ENCODE measurements at places on chromosomes 2 and 18.

DNA sequence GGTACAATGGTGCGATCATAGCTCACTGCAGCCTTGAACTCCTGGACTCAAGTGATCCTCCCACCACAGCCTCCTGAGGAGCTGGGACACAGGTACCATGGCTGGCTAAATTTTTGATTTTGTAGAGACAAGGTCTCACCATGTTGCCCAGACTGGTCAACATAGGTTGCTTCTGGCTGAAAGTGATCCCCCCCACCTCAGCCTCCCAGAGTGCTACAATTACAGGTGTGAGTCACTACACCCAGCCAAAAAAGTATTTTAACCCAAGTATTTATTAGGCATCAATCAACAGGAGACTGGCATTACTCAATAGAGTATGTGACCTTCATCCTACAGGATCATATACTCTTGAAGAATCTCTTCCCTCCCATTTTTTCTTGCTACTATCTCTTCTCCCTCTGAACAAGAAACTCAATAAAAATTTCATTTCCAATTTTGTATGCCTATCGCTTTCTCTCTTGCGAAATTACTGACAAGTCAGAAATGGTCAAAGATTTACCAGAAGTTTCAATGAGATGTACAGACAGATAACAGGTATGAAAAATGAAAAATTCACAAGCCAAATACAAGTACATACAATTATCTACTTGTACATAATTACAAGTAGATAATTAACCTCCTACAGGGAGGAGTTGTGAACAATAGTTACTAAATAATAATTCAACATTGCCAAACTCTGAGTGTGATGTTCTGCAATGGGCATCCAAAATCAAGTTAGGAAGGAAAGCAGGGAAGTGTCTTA, 34.9 kb upstream of the CCNT2 start:
- DNase-seq: no peak

- DNase-seq: no peak
These were observed 134.9 kb upstream of the CHAC2 start for GRCh38 chr2:53632714-53633113.

GRCh38 chr2:31138037-31138962, at the start of gene GALNT14:
TSS of gene GALNT14 (minus strand) at chr2:31138440. CDS start at chr2:31138086, 354 bp downstream.
- no peak for DNase-seq

DNA sequence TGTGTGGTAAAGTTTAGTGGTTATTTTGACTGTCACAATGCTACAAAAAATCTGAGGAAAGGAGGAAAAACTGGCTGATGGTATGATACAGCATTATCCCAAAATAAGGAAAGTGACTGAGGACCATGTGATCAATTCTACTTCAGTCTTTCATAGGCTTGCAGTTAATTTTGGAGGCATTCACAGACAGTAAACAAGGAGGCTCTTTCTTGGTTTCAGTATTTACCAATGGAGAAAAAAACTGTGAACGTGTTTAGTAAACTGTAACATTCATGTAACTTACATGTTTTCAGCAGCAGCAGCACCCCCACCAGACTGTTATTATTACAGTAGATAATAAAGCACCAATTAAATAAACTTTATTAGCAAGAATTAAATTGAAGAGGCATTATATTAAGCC, 50.0 kb downstream of the PAX3 start:
- DNase-seq: no peak

GRCh38 chr2:227473122-227473461, 1.1 kb downstream of the AGFG1 start:
- no peak for DNase-seq

DNA sequence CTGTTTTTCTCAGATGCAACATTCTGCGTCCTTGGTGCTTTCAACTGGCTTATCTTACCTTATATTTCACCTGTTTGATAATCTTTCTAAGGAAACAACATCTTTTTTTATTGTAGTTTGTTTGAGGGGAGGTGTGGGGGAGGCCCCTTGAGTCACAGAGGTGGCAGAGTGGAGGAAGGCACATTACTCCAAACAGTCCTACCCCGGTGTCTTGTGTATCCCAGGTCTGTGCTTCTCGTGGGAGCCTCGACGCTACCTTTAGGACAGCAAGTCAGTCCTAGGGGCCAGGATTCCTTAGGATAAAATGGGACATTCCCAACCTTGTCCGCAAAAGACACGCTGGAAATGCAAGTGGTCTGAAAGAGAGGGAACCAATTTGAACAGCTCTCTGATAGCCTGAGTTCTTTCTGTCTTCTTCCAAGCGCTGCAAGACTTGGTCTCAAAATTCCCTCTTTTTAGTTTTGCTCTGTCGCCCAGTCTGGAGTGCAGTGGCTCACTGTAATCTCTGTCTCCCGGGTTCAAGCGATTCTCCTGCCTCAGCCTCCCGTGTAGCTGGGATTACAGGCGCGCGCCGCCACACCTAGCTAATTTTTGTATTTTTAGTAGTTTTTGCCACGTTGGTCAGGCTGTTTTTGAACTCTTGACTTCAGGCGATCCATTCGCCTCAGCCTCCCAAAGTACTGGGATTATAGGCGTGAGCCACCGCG, 4.0 kb downstream of the GATA6 start:
- no peak for DNase-seq

DNA sequence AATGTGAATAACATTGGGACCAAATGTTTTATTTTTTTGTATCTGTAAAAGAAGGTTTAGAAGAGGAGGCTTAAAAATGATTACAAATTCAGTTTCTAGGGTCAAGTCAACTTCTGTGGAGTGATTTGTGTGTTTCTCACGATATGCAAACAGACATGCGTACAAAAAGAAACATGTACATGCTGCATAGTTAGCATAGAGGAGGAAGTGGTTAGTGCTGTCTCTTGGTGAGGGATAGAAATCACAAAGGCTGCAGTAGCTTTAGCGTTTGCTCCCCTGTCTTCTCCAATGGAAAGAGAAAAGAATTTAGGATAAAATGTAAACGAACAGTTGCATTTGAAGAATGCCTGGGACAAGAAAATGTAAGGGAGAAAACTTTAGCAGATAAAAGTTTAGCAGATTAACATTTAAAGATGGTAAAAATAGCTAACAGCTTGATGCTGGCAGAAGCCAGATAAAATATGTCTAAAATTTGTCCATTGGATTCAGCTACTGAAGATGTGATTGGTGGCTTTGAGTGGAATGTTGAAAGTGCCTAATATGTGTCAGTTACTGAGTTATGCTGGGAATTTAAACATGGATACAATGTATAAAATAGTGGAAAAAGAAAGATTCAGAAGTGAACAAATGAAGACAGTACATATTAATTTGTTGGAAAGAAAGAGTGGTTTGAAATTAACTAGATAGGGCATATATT, 44.9 kb downstream of the MALT1 start:
- DNase-seq: no peak

DNA sequence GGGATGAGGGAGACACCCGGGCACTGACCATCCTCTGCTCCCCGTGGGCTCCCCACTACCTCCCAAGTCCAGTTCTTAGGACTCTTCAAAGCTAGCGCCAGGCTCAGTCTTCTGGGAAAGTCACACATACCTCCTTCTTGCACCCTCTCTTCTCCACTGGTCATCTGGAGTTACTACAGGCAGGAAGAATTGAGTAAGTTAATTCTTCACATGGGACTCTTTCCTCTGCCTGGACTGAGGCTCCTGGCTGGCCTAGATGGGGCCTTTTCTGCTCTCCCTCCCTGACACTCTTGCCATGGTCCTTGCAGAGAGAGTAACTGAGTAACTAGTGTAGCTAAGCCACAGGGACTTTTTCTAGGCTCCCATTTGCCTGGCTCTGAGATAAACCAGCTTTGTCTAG, 96.5 kb upstream of the CELF4 start:
- DNase-seq: no peak

DNA sequence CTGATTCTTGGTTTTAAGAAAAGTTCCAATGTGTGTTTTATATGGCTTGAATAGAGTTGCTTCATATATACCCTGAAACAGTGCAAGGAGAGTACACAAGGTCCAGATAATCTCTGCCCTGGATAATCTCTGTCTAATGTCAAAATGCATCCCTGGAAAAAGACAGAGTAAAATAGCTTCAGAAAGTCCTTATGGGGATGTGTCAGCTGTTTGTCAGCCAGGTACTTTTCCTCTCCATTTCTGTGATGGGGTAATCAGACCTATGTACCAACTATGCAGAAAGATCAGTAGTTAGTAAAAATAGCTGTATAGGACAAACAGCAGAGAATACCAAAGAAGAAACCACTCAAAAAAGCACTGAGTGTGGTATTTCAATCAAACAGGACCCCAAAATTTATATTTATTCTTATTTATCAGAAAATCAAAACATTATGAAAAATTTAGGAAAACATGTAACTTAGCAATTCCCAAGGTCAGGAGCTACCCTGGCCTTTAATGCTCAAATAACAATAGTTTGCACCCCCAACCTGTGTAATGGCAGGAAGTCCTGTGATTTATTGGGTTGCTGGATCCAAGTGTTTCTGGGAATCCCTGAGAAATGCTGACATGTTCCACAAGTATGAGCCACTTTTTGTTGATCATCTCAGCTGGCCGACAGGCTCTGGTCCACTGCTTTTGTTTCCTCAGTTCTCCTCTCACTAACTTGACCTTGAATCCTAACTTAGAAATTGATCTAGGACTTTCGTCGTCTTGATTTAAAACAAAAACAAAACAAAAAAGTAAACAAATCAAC, 69.6 kb downstream of the MDH1 start:
- DNase-seq: no peak

DNA sequence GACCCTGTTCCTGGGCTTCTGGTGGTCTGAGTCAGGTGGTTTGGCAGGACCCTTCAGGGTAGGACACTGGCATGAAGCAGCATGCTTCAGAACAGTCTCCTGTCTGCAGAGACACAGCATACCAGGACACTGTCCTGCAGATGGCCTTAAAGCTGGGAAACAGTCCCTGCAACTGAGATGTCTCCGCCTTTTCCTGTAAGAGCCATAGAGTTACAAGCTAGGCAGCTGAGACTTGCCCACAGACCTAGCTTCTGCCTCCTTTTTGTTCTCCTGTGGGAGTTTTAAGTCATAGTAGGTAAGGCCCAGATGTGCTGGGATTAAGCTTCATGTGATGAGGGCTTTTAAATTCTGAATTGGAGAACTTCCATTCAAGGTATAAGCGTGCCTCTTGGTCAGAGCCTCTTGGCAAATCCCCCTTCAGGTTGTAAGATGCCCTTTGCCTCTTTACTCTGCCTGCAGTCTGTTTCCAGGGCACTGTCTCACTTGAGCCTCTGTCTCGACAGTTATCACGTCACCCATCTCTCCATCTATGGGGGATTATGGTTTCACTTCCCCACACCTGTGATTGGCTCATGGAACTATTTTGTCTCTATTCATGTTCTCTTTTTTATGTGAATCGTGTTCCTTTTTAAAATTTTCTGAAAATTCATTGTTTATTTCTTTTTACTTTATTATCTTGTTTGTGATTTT, 51.8 kb downstream of the COA5 start:
- DNase-seq: no peak
